Nucleus accumbens (tissue), 56 donors: ENCODE measurements at places on chromosomes 11 and 22.

GRCh38 chr11:11538277-11538960 is 83.4 kb downstream of the GALNT18 start:
- DNase-seq, result no peak

DNA sequence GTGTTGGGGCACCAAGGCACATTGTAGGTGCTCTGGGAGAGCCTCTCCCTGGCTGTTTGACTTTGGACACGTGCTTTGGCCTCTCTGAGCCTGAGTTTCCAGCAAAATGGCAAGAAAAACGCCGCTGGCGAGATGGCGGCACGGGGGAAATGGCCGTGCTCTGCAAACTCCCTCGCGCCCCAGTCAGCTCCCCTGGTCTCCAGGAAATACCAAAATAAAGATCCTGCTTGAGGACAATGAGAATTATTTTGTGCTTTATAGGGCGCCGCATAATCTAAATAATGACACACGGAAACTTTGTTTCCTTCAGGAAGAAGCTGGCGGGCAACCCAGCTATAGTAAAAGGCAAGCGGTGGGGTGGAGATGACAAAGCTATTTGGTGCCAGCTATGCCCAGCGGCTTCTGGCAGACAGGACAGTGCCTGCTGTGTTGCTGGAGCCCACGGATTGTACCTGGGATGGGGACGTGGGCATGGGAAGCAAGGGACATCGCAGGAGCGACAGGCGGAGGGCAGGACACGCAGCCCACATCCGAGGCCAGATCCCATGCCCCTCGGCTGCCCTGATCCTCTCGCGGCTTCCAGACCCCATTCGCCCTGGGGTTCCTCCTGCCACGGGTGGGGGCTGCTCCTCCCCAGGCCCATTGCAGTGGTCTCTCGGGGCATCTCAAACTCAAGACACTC is 26.3 kb upstream of the RFPL3 start:
- no peak for DNase-seq

GRCh38 chr11:119727523-119728151 is 1.4 kb downstream of the NECTIN1 start:
- DNase-seq, result no peak

DNA sequence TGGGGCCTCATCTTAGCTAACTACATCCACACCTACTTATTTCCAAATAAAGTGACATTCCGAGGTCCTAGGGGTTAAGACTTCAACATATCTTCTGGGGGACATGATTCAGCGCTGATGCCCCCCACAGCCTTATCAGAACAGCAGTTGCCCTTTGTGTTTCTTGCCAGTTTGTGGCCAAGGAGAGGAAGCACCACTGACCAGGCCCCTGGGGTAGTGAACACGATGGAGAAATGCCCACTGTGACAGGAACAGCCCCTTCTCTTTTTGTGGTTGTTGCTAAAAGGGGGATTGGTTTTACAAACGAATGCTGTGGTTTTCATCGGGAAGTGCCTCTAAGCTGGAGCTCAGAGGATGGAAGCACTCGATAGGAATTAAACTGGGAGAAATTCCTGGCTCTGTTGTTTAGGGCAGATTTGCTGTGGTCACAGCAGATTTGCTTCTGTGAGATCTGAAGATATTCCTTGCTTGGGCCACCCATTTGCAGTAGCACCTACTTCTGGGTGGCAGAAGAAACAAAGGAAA is 88.8 kb downstream of the ABTB2 start:
- no peak for DNase-seq

GRCh38 chr11:132718711-132719671 is 813.3 kb downstream of the OPCML start:
- no peak for DNase-seq

DNA sequence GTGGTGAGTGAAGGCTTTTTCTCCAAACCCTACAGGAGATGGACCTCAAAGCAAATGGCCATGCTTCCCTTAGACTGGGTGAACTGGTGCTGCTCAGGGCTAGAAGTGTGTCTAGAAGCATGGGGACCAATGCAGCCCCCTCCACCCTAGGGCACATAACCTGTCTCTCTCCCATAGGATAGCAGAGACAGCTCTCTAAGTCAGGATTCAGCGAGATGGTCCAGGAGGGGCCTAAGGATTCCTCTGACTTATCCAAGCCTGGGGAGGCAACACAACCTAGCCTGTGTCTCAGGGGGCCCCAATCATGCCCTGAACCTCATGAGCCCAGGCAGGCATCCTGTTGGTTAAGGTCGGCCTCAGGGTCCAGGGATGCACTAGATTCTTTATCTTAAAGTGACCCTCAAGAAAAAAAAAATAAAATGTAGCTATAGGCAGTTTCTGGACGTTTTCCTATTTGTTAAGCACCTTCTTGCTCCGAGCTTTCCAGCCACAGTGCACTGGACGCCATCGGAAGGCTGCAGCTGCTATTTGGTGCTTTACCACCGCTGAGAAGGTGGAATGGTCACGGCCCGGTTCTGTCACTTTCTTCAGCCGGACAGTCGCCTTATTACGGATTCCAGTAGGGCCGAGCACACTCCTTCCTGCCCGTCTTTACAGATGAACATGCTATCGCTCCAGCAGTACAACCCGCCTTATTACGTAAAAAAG is 5.0 kb upstream of the CCND1 start:
- DNase-seq, result no peak

DNA sequence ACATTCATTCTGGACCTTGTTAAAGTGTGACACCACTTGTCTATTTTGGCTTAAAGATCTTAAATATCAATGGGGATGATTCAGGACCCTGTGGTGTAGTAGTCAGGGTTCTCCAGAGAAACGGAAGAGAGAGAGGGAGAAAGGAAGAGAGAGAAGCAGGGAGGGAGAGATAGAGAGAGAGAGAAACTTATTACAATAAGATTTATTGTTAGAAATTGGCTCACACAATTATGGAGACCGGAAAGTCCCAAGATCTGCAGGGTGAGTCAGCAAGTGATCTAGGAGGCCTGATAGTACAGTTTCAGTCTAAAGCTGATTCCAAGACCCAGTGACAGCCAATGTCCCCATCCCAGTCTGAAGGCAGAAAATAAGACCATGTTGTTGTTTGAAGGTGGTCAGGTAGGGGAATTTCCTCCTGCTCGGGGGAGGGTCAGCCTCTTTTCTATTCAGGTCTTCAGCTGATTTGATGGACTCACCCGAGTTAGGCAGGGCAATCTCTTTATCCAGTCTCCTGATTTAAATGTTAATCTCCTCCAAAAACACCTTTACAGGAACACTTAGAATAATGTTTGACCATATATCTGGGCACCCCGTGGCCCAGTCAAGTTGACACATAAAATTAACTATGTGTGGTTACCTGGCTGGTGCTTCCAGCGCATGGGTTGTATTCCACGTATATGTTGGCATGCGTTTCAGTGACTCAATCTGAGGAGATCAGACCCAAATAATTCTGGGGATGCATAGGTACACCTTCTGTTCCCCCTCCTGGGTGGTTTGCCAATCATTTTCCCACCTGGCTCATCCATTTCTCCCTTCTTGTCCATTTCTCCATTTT is 1350.5 kb downstream of the TBC1D22A start:
- no peak for DNase-seq

GRCh38 chr11:27309046-27309445 is 54.0 kb downstream of the CCDC34 start:
- no peak for DNase-seq

DNA sequence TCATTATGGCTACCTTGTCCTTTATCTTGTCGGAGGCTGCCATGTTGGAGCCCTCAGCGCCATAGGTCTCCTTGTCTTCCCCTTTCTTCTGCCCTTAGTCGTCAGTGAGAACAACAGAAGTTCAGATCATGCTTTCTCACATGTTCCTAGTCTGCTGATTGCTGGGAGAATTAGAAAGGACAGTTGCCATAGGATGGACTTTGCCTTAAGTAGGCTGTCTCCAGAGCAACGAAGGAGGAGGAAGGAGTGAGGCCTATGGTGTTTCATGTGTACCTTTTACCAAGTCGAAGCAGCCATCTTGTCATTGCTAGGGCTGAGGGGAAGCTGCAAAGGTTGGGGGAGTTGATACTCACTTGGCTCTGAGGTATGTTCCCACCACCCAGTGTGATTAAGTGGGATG is 62.6 kb downstream of the SYT13 start:
- no peak for DNase-seq

DNA sequence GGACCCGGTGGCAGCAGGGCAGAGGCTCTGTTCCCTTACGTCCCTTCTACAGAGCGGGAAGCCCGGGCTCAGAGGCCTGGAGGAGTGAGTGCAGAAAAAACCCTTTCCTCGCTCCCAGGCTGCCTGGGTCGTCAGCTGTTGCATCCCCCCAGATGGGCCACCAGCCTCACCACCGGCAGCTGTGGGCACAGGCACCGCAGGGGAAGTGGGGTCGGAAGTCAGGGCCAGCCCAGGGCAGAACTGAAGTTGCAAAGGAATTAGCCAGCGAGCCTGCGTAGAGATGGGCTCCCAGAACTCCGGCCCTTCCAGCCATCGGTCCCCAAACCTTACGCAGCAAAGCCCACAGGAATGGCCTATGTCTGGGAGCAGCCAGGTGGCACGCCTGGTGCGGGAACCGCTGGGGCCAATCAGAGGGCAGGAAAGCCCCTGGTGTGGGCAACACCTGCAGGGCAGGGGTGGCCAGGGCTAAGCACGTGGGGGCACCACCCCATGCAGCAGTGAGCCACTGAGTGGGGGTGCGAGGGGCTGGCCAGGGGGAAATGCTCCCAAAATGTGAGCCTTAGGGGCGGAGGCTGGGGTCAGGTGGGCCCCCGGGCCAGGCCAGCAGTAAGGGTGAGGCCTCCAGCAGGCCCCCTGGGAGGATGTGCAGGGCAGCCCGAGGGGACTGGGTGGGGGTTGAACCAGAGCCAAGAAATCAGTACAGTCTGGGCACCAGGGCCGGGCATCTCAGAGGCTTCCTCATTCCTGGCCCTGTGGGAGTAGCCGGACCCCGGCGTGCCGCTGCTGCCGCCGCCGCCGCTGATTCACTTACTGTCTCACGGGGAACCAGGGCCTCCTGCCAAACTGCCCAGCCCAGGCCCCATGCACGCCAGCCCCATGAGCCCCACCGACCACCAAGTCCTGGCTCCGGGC is 58.2 kb downstream of the WNT7B start:
- no peak for DNase-seq

- no peak for DNase-seq
Measured at GRCh38 chr11:91091563-91091962, 868.7 kb upstream of the CHORDC1 start.

- no peak for DNase-seq
Measured at GRCh38 chr11:116432301-116432700, 340.5 kb downstream of the BUD13 start.

- DNase-seq, result no peak
Measured at GRCh38 chr11:121793916-121794315, 322.1 kb downstream of the BLID start.

DNA sequence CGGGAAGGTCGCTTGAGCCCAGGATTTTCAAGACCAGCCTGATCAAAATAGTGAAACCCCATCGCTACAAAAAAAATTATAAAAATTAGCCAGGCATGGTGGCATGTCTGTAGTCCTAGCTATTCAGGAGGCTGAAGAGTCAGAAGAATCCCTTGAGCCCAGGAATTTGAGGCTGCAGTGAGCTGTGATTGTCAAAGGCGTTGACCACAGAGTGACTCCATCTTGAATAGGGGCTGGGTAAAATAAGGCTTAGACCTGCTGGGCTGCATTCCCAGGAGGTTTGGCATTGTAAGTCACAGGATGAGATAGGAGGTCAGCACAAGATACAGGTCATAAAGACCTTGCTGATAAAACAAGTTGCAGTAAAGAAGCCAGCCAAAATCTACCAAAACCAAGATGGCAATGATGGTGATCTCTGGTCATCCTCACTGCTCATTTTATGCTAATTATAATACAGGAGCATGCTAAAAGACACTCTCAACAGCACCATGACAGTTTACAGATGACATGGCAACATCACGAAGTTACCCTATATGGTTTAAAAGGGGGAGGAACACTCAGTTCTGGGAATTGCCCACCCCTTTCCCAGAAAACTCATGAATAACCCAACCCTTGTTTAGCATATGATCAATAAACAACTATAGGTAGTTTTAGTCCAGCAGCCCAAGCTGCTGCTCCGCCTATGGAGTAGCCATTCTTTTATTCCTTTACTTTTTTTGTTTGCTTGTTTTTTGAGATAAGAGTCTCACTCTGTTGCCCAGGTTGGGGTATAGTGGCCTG is 2.8 kb upstream of the RDX start:
- no peak for DNase-seq

DNA sequence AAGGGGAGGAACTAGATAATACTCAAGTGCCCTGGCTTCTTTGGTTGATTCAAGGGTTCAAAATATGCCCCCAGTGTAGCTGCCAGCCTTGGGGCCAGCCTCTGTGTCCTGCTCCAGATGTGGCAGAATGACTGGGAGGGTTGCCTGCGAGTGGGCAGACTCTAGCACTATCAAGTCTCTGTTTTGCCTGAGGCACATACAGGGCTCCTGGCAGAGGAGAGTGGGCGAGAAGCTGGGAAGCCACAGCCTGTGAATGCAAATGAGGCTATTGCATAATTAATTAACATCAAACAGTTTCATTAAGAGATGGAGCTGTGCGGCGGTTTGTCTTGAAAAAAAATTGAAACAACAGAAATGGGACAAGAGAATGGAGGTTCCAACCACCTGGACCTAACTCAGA is 50.8 kb downstream of the BUD13 start:
- peak; percentile 14 for DNase-seq

DNA sequence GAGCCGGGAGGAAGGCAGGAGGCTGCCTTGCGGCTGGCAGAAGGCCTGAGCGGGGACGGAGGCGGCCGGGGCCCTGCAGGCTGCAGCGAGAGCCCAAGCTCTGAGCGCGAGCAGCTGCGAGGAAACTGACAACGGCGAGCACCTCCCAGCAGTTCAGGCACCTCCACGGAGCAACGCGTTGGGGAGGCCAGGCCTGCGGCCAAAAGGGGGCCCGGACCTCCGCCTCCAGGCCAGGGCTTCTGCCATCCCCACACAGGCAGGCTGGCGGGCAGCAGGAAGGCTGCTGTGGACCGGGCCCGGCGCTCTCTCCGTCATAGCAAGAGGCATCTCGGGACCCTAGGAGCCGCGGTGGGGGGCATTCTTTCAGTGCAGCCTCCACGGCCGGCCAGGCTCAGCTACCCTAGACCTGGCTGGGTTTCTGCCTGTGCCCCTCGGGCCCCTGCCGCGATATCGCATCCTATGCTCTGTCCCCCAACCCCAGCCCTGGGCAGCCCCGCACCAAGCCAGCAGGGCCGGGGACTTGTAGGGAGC is 22.9 kb upstream of the SLC22A12 start:
- DNase-seq, result no peak

DNA sequence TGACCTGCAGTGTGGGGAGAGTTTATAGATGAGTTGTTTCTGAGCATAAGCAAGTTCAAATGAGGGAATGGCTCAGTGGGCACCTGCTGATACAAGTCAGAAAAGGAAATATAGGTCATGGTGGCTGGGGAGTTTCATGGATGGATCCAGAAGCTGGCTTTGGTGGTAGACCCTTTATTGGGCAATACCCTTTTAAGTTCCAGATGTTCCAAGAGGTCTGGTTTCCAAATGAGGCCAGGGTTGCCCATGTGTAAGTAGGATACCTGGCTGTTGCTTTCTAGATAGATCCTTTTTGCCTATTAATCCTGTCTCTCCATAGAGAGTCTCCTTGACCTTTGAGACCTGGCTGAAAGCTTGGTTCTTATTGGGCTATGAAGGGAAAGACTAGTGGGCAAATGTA is 2.2 kb downstream of the STIM1 start:
- DNase-seq, result no peak

- no peak for DNase-seq
Measured at GRCh38 chr11:128909438-128910125, 18.4 kb downstream of the KCNJ5 start.

- DNase-seq, result no peak
Measured at GRCh38 chr22:22576244-22576988, 17.4 kb upstream of the PRAME start.
